ENCODE measurements at places on chromosomes 16 and 17.
A peak's percentile ranks its signal among the peaks of the same experiment; 100 is the strongest.

- DNase-seq, result peak; percentile 20
These were observed 1.3 kb downstream of the HBQ1 start for GRCh38 chr16:181565-182021.

DNA sequence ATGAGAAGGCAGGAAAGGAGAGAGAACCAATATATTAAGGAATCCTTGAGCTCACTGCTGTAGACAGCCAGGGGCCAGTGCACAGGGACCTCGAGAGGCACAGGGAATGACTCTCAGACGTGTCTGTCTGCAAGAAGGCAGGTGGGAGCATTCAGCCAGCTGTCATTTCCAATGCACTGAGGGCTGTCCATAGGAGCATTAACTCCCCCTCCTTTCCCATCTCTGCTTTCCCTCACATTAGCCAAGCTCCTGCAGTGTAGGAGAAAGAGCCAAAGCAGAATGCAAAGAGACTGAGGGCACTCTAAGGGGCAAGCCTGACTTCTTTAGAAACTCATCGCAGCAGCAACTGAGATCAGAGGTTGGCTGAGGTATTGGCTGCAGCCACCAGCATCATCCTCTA is 218.3 kb downstream of the CDH13 start:
- DNase-seq, result no peak

DNA sequence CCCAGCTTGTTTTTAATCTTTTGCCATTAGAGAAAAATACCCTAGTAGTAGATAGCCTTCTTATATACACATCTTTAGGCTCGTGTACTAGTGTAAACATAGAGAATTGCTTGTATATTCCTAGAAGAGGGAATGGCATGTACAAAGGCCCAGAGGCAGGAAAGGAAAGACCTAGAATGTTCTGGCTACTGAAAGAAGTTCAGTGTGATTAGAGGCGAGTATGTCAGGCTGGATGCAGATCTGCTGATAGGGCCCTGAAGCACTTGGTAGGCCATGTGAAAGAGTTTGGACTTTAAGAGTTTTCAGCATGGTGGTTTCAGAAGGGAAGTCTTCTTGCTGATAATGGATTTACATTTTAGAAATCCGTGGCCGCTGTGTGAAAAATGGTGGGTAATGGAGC is 17.4 kb downstream of the CTCF start:
- DNase-seq, result no peak

DNA sequence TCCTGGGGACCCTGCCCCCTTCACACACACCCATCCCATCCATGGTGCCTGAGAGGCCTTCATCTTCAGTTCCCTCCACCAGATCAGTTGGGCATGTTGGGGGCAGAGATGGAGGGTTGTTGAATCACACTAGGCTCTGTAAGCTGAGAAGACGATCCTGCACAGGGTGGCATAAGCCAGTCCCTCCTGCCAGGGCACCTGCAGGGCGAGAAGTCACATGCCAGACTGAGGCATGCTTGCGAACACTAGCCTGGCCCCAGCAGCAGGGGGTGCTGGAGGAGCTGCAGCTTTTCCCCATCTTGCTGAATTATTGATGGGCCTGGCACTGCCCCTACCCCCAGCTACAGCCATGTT is 6.1 kb upstream of the TBX2 start:
- no peak for DNase-seq

DNA sequence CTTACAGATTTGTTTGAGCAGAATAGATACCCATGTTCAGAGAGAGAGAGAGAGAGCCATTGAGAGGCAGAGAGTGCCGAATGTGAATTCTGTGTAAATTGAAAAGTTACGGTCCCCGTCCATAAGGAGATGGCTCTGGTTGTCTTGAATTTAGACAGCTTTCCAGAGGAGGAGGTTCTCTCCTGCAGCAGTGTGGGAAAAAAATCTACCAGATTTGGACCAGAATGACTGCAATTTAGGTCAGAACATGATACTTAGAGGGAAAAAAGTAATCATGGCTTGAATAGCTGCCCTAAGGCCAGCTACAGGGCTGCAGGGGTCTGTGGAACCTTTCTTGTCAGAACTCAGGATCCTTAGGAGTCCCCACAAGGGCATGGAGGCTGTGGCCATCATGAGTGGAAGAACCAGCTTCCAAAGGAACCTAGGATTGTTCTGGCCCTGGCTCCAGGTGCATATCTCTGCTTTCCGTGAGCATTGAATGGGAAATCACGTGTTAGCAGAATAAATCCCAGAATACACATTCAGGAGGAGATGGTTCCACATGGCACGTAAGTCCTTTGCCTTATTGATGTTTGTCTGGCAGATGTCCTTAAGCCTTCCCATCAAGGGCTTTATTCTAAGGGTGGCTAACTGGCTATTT is 13.0 kb downstream of the PITPNC1 start:
- no peak for DNase-seq

DNA sequence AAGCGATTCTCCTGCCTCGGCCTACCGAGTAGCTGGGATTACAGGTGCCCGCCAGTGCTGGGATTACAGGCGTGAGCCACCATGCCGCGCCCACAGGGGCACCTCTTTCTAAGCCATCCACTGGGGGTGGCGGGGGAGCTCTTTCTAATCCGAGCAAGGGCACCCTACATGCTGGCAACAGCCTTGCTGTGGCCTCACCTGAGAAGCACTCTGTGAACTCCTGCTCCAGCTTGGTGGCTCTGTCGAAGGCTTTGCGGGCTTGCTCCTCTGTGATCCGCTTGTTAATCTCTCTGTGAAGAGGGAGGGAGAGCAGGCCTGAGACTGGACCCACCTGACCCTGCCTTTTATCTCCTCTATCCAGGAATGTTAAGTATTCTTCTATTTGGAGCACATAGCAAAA is 11.9 kb upstream of the ASGR1 start:
- DNase-seq, result no peak

DNA sequence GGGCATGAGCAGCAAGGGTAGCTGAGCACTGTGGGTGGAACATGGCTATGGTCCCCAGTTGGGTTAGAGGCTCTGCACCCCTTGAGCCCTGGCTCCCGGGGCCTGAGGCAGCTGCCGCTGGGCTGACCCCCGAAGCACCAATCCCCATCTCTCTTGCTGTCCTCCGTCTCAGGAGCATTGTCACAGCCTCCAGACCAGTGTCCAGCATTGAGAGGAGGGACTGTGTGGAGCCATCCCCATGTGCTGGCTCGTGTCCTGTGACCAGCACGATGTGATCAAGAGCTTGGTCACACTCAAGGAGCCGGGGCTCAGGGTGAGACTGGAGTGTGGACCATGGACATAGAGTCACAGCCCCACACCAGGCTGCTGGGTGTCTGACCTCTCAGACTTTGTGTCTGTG is 2.9 kb downstream of the SMTNL2 start:
- DNase-seq, result no peak

GRCh38 chr17:3658784-3659449 is 9.5 kb downstream of the TAX1BP3 start:
- no peak for DNase-seq

Measured in choroid plexus epithelial cell (primary cell).